ENCODE measurements at places on chromosomes 5 and 9. TPM values are rescaled to one million over a fixed set of nuclear protein-coding genes. Genes with fewer than 3 reads are reported as not detected.
A peak's percentile ranks its signal among the peaks of the same experiment; 100 is the strongest.

DNA sequence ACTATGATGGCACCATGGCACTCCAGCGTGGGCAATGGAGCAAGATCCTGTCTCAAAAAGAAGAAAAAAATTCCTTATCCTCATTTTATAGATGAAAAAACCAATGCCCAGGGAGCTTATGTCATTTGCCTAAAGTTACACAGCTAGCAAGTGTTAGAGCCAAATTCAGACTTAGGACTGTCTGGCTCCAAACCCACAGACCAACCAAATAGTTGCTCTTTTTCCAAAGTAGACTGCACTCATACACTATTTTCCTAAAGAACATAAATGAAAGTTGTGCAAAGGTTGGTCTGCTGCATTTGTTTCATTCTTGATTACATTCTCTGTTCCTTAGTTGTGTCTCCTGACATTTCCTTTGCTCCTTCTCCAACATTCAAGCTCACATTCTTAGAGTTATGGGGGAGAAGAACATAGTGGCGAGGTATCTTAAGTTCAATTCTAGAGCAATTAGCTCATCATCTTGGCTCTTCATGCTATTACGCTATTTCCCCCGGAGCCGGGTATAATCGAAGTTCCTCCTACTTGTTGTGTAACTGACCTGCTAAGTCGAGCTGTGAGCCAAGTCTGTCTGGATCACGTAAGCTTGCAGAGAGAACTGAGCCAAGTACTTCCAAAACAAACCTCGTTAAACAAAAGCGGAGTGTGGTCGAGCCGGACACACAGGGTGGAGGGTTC lies 138.3 kb downstream of the RFK start:
- no peaks in the 10 kb centered on the region for H3K36me3 ChIP-seq
- H3K27ac ChIP-seq = no peak overlapping the region
- no peaks in the 10 kb centered on the region for H3K4me1 ChIP-seq
- H3K27me3 ChIP-seq = no peaks in the 10 kb centered on the region
- peak; percentile 4 for DNase-seq

DNA sequence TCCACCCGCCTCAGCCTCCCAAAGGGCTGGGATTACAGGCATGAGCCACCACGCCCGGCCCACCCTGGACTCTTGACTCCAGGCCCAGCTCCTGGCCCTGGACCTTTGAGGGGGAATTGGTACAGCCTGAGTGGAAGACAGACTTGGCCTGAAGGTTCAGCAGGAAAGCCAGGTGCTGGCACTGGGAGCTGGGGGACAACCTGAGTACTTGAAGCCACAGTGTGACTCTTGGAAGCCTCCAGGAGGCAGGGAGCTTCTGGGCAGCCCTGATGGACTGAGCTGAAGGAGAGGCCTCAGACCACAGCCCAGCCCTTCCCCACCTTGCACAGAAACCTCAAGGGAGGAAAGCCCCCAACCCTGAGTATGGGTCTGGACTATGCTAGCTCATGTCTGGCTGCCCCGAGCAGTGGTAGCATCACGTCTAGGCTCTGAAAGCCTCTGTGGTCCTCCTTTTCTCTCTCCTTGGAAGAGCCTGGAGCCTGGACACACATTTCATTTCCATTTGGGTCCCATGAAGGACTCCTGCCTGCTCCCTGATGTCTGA lies 54.1 kb downstream of the RASGEF1C start:
- no peaks in the 10 kb centered on the region for H3K27me3 ChIP-seq
- H3K4me1 ChIP-seq = no peaks in the 10 kb centered on the region
- no peak overlapping the region for H3K4me3 ChIP-seq
- H3K36me3 ChIP-seq = no peaks in the 10 kb centered on the region
- H3K27ac ChIP-seq = no peak overlapping the region

The CXCL14 gene
- total RNA-seq = 104 TPM

The DPM2 gene
- total RNA-seq = 42.8 TPM

DNA sequence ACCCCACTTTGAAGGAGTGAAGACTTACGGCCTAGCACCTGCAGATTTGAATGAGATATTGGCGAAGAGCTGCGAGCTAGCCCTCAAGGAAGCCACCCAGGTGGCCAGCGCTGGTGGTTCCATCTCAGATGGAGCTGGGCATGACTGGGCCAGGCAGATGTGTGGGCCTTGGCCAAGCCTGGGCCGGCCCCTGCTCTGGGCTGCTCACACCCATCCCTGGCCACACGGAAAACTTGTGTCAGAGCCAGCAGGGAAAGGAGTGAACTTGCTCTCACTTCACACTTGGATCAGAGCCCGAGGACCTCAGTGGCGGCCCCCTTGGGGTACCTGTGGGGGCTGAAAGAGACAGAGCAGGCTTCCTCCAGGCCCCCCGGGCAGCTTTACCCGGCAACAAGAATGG lies 44.2 kb downstream of the ROPN1L start:
- no peaks in the 10 kb centered on the region for H3K27me3 ChIP-seq
- no peak for DNase-seq
- no peak overlapping the region for H3K4me3 ChIP-seq
- H3K4me1 ChIP-seq = peaks cover 5% of the 10 kb centered on the region

The HINT2 gene
- 55.1 TPM for total RNA-seq

GRCh38 chr9:89770531-89771174 lies 165.8 kb downstream of the GADD45G start:
- no peak overlapping the region for H3K4me3 ChIP-seq
- H3K4me1 ChIP-seq = no peaks in the 10 kb centered on the region
- no peaks in the 10 kb centered on the region for H3K36me3 ChIP-seq
- no peak for DNase-seq
- no peaks in the 10 kb centered on the region for H3K27me3 ChIP-seq

- H3K27ac ChIP-seq = no peak overlapping the region
- H3K4me1 ChIP-seq = peaks cover 2% of the 10 kb centered on the region
- H3K36me3 ChIP-seq = no peaks in the 10 kb centered on the region
- DNase-seq = no peak
- H3K27me3 ChIP-seq = no peaks in the 10 kb centered on the region
These were observed 114.4 kb upstream of the OSMR start for GRCh38 chr5:38731461-38731860.
